HT1080 (cell line): ENCODE measurements at places on chromosomes 1 and 21. TPM values are rescaled to one million over a fixed set of nuclear protein-coding genes. Genes with fewer than 3 reads are reported as not detected.
A peak's percentile ranks its signal among the peaks of the same experiment; 100 is the strongest.

The SYTL1 gene
- 4.1 and 4.7 TPM in 2 replicates for total RNA-seq

The NTMT2 gene
- total RNA-seq: not detected in 2 replicates

The POLR3GL gene
- total RNA-seq: 6.6 and 8.3 TPM in 2 replicates

The GPR61 gene
- not detected in 2 replicates for total RNA-seq

The KLF17 gene
- total RNA-seq: 0.23 and 0.74 TPM in 2 replicates

The ERICH3 gene
- total RNA-seq: 0.05 TPM in 1 of 2 replicates, not detected in the other

The C1orf226 gene
- 0.84 and 1.3 TPM in 2 replicates for total RNA-seq

The PGBD2 gene
- 5.7 and 7.0 TPM in 2 replicates for total RNA-seq

The CDKN2C gene
- total RNA-seq: 42.9 and 50.4 TPM in 2 replicates

DNA sequence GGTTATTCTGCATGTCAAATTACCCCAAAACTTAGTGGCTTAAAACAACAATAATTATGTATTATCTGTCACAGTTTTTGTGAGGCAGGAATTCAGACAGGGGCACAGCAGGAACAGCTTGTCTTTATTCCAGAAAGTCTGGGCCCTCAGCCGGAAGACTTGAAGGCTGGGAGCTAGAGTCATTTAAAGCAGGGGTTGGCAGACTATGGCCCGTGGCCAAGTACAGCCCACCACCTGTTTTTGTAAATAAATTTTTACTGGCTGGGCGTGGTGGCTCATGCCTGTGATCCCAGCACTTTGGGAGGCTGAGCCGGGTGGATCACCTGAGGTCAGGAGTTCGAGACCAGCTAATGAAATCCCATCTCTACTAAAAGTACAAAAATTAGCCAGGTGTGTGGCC, 39.6 kb upstream of the KDM4A start:
- DNase-seq: no peak

- DNase-seq: no peak
Measured at GRCh38 chr1:10939654-10940450, 72.6 kb upstream of the TARDBP start.

DNA sequence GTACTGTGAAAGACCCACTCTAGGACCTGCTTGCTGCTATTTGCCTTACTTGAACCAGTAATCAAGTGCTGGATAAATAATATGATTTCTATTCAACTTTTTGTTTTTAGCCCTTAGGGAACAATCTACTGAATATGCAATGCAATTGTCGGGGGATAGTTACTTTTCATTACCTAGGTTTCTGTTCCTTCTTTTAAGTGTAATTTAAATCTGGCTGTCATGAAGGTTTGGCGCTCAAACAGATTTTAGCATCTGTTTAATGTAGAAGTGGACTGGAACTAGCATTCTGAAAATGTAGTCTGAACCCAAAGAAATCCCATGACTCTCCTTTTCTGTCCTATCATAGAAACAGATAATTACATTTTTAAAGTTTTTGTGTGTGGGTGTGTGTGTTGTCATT, 4.8 kb downstream of the MGST3 start:
- DNase-seq: no peak

GRCh38 chr1:83883979-83884378, 115.0 kb downstream of the TTLL7 start:
- DNase-seq: no peak

DNA sequence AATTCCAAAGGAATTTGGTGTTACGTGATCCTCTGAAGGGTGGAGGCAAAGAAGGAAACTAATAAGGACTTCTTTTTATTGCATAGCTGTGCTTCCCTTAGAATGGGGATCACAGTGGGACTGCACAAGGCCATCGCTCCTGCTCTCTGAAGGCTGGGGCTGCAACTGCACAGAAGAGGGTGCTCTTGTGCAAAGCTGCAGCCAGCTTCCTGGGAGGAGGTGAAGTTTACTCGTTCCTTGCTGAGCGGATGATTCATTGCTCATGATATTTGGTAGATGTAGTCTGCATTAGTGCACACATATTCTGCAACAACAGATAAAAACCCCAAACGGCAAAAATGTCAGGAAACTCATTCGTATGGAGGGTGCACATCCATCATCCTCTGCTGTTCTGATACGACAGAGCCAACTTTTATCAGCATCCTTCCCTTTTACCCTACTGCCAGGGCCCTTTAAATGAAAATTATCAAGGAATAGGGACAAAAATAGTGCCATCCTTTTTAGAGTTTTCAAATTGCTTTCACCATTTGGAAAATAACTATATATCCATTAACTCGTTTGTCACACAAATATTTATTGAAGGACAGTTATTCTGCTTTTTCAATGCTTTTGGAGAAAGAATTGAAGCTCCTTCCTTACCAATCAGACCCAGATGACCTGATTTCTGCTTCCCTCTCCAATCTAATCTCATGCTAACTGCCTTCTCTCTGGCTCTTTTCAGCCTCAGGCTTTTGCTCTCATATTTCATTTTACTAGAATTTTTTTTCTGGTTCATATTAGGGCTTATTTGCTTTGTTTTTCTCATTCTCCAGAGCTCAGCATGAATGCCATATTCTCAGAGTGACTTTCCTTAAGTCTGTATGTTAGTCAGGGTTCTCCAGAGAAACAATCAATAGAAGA, 263.6 kb downstream of the DUSP10 start:
- DNase-seq: peak; percentile 88

DNA sequence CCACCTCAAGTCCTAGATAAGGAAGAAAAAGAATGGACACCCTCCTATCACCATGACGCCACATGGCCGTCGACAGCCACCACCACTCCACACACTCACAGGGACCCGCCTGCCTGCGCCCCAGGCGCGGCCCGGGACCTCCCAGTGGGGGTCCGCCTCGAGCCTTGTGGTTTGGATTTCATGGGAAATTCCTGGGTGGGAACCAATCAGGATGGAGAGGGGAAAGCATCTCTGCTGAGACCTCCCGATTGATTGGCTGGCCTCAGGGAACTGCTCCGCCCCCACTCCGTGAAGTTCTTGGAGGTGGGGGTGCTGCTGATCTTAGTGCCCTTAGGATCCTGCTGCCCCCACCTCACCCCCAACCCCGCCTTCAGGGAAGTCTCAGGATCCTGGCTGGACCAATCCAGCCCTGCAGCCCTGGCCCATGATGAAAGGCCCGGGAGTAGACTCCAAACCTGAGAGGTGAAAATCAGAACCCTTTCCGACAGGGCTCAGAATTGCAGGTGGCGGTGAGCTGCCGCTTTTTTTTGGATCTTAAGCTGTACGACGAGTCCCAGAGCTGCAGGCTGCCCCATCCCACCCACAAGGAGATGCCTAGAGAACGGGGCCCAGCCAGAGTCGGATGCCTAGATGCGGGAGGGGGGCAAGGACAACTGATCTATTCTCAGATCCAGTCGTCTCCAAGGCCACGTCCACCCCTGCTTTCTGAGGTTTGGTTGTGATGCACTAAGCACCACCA, 29.0 kb upstream of the TMEM51 start:
- no peak for DNase-seq

GRCh38 chr1:38133304-38133703, 86.7 kb upstream of the POU3F1 start:
- no peak for DNase-seq

- DNase-seq: no peak
Measured at GRCh38 chr21:27292783-27293182, 325.9 kb upstream of the ADAMTS5 start.

DNA sequence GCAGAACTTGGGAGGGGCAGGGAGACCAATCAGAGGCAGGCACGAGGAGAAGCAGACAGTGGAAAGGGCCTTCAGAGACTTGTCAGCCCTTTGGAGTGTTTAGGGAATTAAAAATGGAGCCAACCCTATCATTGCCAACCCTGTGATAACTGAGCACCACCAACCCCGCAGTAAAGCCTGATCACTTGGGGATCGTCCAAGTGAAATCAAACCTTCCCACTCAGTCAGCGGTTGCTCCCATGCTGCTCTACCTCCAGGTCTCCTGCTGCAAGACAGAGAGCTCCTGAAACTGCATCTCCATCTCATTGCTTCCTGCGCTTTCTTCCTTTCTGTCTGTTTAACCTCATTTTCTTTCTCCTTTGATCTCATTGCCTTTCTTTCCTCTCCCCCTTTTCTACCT, 4.8 kb upstream of the ACKR1 start:
- DNase-seq: no peak

GRCh38 chr1:53280496-53280895, 42.2 kb upstream of the MAGOH start:
- DNase-seq: no peak

- peak; percentile 78 for DNase-seq
Measured at GRCh38 chr1:224696891-224697765, 81.0 kb downstream of the CNIH3 start.

- DNase-seq: no peak
Measured at GRCh38 chr1:116993286-116993685, 8.3 kb upstream of the CD101 start.

- DNase-seq: no peak
Measured at GRCh38 chr1:14521622-14522021, 76.9 kb upstream of the KAZN start.

GRCh38 chr1:215660259-215660658, 93.2 kb downstream of the KCTD3 start:
- DNase-seq: no peak

DNA sequence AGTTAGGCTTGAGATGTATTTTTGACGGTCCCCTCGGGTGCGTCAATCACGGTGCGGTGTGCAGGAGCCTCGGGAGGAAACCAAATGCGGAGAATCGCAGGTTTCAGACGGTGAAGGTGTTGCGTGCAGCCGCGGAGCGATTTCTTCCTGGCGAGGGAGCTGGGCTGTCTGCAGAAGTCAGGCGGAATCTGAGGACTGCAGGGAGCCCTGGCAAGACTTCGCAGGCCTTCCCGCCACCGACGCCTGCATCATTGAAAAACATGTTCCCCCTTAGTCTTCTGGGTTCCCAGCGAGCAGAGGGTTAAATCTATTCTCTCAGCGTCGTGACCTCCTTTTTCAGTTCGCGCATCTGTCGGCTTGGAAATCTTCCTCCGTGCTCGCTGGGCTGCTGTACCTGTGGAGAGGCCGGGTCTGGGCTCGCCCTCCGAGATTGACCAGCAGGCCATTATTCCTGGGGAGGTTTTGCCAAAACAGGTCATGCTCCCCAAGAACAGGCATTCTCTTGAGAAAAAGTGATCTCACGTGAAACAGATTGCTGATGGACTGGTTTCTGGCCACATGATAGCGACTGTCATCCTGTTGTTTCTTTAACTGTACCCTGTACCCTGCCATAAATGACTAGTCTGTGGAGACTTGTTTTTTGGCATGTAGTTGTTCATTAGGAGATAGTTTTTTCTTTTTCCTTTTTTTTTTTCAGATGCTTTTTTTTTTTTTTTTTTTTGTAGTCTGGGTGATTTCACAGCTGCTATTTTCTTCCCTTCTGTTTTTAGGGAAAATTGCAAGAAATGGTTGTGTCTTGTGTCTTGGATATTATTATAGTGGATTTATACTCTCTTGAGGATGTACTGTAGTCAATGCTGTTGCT, 894 bp downstream of the EPB41 start:
- DNase-seq: peak; percentile 46

GRCh38 chr1:216723274-216723780, at the start of gene ESRRG:
Gene ESRRG (minus strand): TSS chr1:216723429. CDS start chr1:216723299, 130 bp downstream.
- no peak for DNase-seq

DNA sequence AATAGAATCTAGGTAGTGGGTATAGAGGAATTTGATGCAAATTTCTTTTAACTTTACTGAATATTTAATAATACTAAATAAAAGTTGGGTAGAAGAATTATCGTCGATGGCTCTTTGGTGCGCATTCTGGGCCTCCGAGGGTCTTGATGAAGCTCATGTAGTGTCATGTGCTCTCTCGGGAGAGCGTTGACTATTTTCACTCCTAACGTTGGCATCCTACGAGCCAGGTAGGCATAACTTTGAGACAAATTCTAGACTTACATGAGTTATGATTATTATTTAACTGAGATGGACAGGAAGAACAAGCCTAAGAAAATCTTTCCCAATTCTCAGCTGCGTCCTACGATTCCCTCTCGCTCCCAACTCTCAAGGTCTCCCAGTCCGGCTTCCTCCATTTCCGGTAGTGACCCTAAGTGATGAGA, 550 bp upstream of the PCAT6 start:
- no peak for DNase-seq

DNA sequence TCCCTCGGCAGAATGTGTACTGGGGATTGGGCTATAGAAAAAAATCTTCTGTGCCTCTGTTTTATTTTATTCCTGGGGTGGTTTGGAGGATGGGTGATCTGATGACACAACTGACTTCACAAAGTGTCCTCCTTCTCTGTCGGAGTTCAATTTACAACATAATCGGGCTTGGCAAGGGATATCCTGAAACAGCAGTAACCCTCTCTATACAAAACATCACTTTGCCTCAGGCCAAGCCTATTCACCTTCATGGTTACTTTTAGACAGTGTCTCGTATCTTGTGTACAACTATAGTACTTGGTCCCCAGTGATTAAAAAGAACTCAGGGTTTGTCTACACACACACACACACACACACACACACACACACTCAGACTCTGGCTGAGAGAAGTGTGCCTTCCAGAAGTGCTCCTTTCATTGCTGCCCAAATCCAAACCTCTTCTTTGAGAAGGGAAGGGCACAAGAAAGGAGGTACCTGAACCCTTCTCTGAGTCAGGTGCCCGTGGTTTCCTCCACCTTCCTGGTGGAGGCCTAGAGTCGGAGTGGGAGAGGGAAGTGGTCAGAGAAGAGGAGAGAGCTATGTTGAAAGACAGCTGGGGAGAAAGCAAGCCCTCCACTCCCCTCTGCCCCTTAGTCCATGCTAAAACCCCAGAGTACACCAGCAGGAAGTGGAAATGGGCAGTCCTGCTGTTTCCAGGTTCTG, 62.4 kb upstream of the POU2F1 start:
- DNase-seq: no peak
